ENCODE measurements at places on chromosomes 5 and 9.

- no peak for DNase-seq
Observed at GRCh38 chr5:52989781-52990527, 802 bp downstream of the ITGA2 start.

- DNase-seq, result no peak
Observed at GRCh38 chr5:56688402-56688801, 126.9 kb upstream of the MAP3K1 start.

DNA sequence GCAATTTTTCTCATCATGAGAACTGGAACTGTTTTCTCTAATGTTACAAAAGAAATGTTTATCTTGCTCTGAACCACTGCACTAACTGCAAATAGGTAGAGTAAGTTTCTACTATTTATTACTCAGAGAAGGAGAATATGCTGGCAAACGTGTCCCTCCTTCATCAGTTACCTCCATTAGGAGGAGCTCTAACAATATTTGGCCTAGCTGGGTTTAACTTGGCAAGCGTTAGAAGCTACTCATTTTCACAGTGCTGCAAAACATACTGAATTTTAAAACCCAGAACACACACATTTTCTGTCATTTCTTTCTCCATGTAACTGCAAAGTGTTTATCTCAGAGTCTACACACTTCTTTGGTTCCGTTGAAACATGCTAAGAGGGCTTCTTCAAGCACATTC lies 101.0 kb upstream of the GABRG2 start:
- no peak for DNase-seq

GRCh38 chr9:25861421-25861820 lies 183.2 kb upstream of the TUSC1 start:
- no peak for DNase-seq

GRCh38 chr9:98453589-98454311 lies 198.3 kb upstream of the TBC1D2 start:
- no peak for DNase-seq

Measured in iPS DF 6.9 (cell line).